ENCODE measurements at places on chromosomes 1 and 21.

DNA sequence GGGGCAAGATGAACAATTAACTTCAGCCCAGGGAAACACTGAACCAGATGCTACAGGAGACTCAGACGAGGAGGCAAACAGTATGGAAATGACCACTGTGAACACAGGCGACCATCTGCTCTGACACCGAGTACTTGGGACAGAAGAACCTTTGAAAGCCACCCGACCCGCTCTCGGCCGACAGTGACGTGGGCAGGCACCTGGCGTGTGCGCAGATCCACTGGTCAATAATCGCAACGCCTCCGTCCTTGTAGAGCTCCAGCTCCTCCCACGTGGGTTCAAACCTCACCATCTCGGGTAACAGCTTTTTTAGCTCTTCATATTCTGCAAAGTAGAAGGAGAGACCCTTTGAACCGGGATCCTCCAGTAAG lies 20.3 kb downstream of the POFUT2 start:
- no peak for DNase-seq

- peak; percentile 67 for DNase-seq
Observed at GRCh38 chr1:27527890-27528817, 38.2 kb upstream of the WASF2 start.

DNA sequence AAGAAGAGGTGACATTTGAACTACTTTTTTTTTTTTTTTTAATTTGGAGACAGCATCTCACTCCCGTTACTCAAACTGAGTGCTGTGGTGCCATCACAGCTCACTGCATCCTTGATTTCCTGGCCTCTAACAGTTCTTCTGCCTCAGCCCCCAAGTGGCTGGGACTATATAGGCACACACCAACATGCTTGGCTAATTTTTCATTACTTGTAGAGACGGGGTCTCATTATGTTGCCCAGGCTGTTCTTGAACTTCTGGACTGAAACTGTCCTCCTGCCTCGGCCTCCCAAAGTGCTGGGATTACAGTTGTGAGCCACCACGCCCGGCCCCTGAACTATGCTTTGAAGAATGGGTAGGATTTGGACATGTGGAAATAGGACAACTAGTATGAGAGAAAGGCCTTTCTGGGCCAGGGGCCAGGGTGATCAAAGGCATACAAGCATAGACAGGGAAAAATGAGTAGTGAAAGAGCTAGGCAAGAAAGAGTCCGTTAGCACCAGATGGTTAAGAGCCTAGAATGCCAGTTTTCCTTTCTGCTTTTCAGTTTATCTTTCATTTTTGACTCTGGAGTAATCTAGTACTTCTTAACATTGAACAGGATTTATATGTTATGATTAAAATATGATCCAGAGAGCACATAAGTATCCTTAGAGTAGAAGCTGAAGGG lies 6.3 kb downstream of the RABGAP1L start:
- no peak for DNase-seq

DNA sequence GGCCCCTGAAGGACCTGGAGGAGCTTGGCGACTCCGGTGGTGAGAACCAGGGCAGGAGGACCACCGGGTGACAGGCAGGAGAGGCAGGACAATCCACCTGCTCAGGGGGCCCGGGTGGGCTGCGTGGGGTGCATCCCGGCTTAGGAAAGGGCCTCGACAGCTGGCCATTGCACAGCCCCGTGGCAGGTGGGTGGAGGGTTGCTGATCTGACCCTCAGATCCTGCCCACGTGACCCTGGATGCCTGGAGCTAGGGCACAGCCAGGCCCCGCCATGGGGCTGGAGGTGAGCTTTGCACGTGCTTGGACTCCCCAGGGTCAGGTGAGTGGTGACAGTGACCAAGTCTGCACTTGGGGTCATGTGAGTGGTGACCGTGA lies 35.5 kb upstream of the SLC19A1 start:
- DNase-seq = no peak

- DNase-seq = no peak
Observed at GRCh38 chr1:151711044-151711800, 5.4 kb downstream of the CELF3 start.

DNA sequence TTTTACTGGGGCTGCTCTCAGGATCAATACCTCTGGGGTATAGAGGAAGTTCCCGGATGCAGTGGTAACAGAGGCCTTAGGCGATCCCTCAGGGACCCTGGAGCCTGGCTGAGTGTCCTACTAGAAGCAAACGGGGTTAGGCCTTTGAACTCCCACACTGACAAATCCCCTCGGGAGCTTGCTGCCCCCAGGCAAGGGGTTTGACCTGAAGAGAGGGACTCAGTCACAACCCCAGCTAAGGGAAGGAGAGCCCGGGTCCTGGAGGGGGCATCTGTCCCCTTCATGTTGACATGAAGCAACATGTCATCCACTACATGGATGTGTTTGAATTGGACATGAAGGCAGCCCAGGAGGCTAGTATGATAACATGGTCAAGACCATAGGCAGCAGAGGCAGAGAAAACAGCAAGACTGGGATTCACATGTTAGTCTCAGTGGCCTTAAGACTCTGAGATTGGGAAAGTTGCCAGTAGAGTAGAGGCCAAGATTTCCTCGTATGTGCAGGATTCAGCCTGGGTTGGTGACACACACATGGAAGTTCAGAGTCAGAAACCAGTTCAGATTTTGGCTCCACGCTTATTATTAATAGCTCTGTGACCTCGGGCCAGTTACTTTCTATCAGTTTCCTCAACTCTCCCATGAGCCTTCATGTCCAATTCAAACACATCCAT lies 101.5 kb downstream of the KCNN3 start:
- DNase-seq = no peak

GRCh38 chr1:222905151-222905550 lies 90.3 kb downstream of the DISP1 start:
- no peak for DNase-seq

DNA sequence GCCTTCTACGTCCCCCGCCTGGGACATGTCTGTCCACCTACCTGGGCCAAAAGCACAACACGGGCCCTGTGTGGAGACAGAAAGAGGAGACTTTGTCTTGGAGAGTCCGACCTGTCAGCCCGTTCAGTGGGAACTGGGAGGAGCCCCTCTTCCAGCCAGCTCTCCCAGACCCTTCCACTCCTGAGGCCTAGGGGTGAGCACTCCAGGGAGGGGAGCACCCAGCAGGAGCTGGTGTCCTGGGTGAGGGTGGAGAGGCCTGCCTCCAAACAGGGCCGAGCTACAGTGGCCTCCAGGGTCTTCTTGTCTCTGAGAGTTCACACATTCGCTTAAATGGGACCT lies 546 bp downstream of the SPOCD1 start:
- DNase-seq = no peak

DNA sequence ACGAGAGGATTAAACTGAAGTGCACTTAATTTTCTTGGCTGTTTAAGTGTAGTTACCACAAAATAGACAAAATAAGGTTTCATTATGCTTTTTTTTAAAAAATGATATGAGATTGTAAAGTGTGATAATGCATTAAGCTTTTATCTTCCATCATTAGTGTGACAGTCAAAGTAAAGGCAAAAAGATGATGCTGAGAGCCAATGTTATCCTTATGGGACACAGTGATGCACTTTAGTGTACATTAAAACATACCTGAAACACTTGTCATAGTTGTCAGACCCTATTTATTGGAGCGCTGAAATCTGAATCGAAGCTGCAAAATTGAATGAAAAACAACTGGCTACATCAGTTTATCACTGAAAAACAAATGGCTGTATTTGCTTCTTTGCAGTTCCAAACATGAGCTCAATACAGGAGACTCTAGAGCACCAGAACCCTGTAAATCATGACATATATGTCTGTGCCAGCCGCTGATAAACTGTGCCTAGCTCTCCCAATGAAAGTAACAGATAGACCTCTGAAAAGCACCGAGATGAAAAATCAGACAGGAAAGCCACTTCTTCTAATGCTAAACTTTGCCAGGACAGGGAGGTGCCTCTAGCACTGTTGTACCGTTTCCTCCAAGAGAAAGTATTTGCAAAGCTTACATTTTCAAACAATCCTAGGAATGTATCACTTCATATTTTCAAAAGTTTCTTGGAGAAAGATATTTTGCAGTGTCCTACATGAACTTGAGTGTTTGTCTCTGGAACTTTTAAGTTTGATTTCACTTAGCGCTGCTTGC lies 120.7 kb upstream of the TMPRSS15 start:
- DNase-seq = no peak

- peak; percentile 15 for DNase-seq
Observed at GRCh38 chr1:180951836-180952656, 39.3 kb downstream of the KIAA1614 start.

- no peak for DNase-seq
Observed at GRCh38 chr1:41558761-41559171, 74.3 kb upstream of the EDN2 start.

- DNase-seq = no peak
Observed at GRCh38 chr1:24897263-24898151, 32.6 kb downstream of the RUNX3 start.

DNA sequence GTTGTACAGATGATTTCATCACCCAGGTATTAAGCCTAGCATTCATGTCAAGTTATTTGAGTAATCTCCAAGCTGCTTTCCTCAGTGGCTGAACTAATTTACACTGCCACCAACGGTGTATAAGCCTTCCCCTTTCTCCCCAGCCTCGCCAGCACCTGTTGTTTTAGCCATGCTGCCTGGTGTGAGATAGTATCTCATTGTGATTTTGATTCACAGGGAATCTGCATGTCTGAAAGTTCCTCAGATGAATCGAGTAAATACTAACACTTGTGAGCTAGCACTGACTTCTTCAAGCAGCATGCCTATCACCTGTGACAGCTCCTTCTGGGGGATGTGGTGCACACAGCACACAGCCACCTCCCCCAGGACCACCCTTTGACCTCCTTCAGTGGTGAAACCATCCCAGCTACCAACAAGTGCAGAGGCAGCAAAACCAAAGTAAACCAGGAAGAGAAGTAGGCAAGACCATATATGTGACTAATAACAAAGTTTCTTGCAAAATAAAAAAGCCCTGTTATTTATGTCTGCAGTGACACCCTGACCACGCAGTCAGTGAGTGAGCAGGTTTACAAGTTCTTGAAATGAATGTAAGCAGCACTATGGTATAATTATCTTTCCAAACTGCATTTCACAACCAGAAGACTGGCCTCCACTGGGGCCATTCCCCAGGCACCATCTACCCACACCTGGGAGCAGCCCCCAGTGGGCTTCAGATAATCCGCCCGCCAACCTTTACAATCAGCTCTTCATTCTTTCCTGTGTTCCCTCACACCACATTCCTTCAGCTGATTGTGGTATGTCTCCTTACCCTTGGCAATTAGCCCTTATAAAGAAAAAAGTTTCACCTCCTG lies 173.8 kb downstream of the ETS2 start:
- peak; percentile 16 for DNase-seq

DNA sequence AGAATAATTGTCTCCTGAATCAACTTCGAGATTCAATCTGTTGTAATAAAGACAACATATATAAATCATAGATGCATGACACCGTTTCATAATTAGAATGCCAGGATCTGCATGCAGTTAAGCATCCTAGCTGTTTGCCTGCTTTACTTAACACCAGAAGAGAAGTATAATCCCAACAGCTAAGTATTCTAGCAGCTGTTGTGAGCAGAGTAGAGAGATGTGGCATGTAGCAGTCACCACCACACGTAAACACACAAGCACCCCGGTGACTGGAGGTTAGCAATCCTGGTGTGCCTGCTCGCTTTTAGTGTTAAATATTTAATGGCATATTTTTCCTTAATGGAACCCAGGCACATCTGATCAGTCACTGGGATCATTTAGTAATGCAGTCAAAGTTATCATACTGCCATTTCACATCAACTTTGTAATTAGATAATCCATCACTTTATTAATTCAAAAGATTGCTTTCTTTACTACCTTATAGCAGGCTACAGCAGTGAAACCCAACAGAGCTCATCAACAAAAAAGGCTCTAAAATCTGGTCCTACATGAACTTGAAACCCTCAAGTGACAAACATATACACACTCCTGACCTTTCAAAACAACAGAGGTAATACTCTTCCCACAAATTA lies 187.9 kb downstream of the SMYD3 start:
- DNase-seq = no peak

Measured in T47D (cell line).